ENCODE measurements at places on chromosomes 5 and 9.
A peak's percentile ranks its signal among the peaks of the same experiment; 100 is the strongest.

DNA sequence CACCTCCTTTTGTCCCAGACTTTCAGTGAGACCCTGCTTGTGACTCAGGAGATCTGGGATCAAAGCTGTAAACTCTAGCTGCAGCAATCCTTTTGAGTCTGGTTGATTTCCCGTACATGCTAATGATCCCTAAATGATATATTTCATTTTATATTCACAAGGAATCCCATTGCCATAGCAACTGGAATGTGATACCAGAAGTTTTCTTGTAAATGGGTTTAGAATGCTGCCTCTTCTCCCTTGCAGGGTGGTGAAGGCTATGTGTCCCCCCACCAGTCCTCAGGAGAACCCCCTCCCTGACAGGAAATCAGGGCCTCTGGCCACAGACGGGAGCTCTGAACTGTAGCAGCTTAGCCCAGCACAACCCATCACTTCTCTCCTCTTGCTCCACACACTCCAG lies 215.0 kb downstream of the FSTL4 start:
- no peak for DNase-seq

DNA sequence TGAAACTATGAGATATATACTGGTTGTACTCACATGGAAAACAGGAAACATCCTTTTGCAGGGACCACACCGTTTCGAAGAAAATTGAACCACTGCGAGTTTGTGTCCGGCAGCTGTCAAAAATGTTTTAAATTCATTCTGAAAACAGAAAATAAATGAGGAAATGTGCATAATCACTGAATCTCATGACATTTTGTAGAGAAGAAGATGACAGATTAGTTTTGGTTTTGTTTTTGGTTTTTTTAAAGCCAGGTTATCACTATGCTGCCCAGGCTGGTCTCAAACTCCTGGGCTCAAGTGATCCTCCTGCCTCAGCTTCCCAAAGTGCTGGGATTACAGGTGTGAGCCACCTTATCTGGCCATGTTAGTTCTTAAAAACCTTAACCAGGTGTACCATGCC lies 3.5 kb downstream of the TXNDC8 start:
- DNase-seq: no peak

DNA sequence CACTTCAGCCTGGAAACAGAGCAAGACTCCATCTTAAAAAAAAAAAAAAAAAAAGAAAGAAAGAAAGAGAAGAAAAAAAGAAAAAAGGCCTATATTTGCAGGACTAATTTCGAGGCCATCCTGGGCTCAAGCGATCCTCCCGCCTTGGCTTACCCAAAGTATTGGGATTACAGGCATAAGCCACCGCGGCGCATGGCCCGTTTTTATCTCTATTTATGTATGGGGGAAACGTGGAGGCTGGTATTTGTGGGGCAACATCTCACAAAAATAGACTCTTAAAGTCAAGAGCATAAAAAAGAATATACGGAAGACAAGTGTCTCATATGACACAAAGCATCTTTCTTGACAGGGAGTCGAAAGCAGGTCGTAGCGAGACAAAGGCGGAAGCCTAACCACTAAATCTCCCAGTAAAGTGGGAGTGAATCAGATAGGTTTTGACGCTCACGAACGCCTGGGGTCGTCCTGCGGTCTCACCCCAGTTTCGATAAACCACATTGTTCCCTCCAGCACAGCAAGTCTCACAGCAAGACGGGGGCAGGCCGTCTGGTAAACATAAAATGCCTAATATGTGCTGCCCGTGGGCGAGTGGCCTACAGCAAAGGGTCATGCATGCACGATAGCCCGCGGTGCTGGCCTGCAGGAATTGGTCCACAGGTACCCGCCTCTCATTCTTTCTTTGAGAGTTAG lies 1.8 kb upstream of the TRIM41 start:
- peak; percentile 45 for DNase-seq

DNA sequence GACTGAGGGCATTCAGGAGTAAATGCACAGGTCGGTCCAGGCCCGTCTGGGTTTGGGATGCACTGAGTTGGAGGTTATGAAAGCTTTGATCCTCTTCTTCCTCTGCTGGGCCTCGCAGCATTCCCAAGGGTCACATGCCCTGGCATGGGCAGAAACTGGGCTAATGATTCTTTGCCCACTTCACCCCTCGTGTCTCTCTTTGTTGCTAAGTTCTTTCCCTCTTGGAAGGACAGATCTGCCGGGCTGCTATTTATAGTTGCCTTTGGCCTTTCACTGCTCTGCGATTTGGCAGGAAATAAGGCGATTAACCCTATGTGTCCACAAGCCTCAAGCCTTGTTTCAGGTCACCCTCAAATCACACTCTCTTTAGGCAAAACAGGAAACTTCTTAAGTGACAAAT lies 66.9 kb downstream of the ENTREP1 start:
- no peak for DNase-seq

GRCh38 chr5:89827960-89828359 lies 581.6 kb downstream of the CETN3 start:
- no peak for DNase-seq

DNA sequence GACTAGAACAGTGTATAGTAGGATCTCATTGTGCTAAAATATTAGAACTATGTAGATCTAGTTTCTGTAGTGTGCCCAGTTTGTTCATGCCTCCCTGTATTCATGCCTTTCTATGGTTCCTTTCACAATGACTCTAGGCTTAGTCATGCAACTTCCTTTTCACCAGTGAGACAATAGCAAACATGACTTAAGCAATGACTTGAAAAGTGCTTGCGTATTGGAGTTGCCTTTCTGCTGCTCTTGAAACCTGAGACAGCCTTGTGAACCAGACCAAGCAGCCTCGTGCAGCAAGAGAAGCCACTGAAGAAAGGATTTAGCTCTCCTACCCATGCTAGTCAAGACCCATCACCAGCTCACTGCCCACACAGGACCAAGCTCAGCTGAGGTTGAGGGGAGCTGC lies 294.5 kb upstream of the TAS2R1 start:
- DNase-seq: no peak

Data from WTC11 (cell line).